ENCODE measurements at places on chromosomes 3 and 15. TPM values are rescaled to one million over a fixed set of nuclear protein-coding genes. Genes with fewer than 3 reads are reported as not detected.

The CDHR4 gene
- 0.50 TPM for total RNA-seq

The CCDC54 gene
- not detected for total RNA-seq

The RCN2 gene
- 137 TPM for total RNA-seq

The MUSTN1 gene
- total RNA-seq: 0.84 TPM

The PHLDB2 gene
- 22.6 TPM for total RNA-seq

The PPP1R14D gene
- not detected for total RNA-seq

The GNAT1 gene
- not detected for total RNA-seq

The ANKRD63 gene
- 0.26 TPM for total RNA-seq

The DGKG gene
- total RNA-seq: not detected

The CKMT1A gene
- 35.0 TPM for total RNA-seq

All from H1 (cell line).